Fibroblast of upper back skin (primary cell): ENCODE measurements at places on chromosomes 13 and 19.

GRCh38 chr19:45881082-45881908 is 4.6 kb downstream of the IRF2BP1 start:
- DNase-seq: no peak

- DNase-seq: peak; percentile 11
Measured at GRCh38 chr19:40244579-40245317, 18.3 kb upstream of the CCNP start.

DNA sequence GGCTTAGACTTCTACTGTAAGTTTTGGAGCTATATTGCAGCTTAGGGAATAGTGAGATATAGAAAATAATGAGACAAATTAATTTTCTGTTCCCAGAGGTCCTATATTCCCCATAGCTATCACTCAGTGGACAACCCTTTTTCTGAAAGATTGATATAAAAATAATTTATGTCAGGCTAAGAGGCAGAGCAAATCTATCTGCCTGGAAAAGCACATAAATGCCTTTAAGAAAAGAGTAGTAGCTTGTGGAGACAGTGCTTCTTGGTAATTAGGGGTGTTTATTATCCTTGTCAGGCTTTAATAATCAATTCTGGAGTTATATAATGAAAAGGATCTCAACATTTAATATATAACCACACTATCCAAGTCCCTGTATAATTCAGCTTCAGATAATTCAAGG is 1162.8 kb upstream of the PCDH20 start:
- no peak for DNase-seq

DNA sequence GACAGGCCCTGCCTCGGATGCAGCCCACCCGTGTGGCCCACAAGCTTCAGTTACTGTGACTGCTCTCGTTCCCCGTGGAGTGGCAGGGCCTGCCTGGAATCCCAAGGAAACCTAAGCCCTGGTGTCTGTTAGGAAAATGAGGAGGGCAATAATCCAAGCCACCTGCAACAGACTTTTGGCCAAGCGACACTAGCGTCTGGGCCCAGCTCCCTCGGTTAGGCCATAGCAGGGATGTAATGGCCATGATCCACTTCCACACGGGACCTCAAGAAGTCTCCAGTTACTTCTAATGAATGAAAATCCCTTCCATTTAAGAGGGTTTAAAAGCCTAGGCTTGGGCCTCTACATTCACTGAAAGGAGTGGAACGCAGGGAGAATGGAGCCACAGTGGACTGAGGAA is 8.9 kb downstream of the ZC3H4 start:
- DNase-seq: no peak

DNA sequence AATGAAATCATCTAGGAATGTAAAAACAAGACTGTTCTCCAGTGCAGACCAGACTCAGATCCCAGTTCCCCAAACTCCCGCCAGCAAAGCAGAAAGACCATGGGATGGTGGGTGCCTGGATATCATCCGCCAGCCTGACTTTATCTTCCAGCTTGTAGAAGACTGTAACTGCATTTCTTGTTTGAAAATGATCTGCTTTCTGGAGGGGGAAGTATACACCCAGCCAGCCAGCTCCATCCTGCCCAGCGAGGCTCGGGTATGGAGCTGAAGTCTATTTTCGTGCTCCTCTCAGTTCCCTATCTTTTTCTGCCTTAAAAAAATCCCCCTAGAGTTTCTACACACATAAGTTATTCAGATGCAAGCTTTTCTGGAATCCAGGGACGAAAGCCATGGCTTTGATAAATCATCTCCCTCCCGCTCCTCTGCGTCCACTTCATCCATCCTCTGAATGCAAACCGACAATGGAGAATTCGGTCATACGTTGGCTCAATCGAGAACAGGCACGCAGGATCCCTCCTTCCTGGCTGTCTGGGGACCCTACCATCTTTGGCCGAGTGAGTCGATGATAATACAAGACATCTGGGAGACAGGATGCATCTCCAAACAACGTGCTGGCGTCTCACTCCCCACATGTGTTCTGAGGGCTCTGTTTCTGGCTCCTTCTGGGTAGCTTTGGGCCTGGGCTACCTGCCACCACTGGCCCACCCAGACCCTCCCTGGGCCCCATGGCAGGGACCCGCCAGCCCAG is 31.2 kb downstream of the CEBPG start:
- no peak for DNase-seq

DNA sequence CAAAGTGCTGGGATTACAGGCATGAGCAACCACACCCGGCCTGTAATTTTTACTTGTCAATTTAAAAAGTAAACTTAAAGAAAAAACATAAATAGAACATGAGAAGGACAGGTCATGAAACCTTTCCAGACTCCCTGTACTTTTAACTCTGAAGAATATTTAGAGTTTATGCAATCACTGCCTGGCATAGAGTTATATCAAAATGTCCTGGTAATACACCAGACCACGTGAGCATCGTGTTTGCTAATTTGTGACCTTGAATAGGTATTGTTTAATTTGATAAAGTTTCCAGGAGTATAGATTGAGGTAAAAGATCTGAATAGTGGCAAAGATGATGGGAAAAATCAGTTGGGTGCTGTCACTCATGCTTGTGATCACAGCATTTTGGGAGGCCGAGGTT is 81.2 kb upstream of the RNF113B start:
- no peak for DNase-seq

DNA sequence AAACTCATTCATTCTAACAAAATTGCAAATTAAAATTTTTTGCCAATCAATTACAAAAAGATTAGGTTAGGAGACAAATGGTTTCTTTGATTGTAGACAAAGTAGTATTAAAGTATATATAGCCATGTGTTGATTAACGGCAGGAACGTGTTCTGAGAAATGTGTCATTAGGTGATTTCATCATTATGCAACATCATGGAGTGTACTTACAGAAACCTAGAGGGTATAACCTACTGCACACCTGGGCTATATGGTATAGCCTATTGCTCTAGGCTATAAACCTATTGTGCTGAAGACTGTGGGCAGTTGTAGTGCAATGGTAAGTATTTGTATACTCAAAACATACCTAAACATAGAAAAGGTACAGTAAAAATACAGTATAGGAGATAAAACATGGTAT is 906.8 kb upstream of the SPRY2 start:
- DNase-seq: no peak

- no peak for DNase-seq
Measured at GRCh38 chr13:101875091-101875490, 422.6 kb downstream of the ITGBL1 start.

- DNase-seq: no peak
Measured at GRCh38 chr13:95801825-95802224, 124.9 kb downstream of the DNAJC3 start.

- DNase-seq: peak; percentile 93
Measured at GRCh38 chr13:97221989-97222700, at the start of gene MBNL2. MBNL2 (plus strand) TSS chr13:97222333; CDS start chr13:97276236, 53,903 bp downstream.

GRCh38 chr13:45951166-45951565 is 99.6 kb upstream of the SIAH3 start:
- no peak for DNase-seq

- DNase-seq: peak; percentile 2
Measured at GRCh38 chr19:28065026-28065425, 1147.9 kb downstream of the UQCRFS1 start.

DNA sequence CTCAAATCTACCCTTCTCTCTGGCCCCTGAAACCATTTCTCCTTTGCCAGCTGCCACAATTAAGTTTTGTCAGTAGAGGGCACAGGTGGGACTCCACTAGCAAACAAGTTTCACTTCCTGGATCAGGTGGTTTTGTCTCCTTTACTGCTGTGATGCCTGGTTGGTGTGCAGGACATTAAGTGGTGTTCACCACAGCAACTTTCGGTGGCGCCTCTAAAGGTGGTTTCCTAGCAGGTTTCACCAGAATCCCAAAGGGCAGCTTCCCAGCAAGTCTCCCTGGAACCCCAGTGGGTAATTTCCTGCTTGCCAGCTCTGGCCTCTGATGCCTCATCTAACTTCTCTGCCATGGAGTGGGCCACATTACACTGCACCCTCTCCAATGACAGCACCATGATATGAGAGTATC is 16.6 kb downstream of the MED4 start:
- no peak for DNase-seq

DNA sequence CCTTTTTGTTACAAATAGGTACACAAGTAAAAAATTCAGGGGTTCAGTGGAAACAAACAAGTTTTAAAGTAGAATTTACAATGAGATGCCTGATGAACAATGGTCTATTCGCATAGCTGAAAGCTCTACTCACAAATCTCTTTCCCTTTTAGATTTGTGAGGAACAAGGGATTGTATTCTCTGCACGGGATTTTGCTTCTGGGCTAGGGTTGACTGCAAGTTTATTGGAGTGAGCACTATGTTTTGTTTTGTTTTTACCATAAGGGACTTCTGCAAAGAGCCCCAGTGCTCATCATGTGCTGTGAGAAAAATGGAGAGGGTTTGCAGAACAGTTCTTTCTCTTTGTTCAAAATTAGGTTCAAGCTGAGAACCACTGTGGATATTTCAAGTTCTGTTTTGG is 160.5 kb downstream of the DLEU7 start:
- no peak for DNase-seq

DNA sequence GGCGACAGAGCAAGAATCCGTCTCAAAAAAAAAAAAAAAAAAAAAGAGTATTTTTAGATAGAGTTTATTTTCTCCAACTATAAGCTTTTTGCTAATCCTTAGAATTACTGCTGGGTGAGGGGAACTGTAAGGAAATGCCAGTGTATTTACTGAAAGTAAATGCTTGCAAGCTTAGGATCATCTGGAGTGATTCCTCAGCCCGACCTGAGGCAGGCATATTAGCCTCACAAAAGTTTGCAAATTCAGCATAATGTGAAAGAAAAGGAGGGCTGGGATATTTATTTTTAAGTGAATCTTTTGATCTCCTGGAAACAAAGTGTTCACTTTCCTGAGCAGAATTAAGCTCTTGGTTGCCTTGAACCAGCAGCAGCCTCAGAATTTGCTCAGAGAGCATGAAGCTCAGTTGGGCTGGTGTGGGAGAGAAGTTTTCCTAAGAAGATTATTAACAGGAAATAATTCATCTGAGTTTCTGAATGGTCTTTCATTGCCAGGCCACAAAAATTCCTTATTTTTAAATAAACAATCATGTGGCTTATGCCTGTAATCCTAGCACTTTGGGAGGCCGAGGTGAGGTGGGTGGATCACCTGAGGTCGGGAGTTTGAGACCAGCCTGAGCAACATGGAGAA is 24.7 kb upstream of the SPATA13 start:
- peak; percentile 40 for DNase-seq

- DNase-seq: no peak
Measured at GRCh38 chr13:92379371-92379770, 847.2 kb upstream of the GPC6 start.

DNA sequence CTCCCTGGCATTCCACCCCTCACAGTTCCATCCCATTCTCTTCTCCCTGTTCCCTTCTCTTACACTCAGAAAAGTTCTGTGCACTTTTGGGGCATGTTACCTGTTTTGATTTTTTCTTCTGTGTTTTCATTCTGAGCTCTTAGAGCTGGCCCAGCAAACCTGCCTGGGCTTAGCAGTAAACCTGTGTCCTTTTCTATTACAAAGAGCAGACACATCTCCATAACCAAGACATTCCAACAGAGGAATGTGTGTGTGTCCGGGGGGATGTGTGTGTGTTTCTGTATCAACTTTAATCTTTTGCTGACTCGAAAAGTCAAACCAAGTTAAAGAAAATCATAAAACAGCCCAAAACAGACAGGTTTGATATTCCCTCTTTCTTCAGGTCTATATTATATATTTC is 49.1 kb upstream of the SOX21 start:
- DNase-seq: no peak

DNA sequence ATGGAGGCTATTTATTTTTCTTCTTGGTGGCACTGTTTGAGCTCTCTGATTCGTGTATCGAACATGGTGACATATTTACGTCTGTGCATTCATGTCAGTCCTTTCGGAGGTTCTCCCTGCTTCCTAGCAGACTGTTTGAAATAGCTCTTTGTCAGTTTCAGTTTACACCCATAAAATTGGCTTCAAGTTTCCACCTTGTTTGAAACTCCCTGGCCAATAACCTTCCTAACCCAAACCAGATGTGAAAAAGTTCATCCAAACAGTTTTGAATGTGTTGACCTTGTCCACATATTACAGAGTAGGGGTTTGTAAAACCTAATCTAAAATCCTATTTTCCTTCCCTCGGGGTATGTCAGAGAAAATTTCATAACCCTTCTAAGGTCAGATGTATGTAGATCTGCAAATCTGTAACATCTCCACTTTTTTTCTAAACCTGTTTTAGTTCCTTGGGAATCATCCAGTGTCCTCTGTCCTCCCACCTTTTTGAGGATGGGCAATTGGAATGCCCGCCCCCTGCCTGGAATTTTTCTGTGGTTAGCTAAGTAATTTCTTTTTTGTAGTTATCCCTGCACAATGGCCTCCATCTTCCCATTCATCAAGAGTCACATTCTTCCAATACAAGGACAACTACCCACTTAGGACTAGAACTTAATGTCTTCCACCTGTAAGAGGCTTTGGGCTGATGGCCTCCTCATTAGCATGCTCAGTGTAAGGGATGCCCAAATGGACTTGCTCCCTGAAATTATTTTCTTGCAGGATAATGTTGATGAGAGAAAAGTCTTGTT is 499.8 kb downstream of the GPC6 start:
- peak; percentile 62 for DNase-seq

DNA sequence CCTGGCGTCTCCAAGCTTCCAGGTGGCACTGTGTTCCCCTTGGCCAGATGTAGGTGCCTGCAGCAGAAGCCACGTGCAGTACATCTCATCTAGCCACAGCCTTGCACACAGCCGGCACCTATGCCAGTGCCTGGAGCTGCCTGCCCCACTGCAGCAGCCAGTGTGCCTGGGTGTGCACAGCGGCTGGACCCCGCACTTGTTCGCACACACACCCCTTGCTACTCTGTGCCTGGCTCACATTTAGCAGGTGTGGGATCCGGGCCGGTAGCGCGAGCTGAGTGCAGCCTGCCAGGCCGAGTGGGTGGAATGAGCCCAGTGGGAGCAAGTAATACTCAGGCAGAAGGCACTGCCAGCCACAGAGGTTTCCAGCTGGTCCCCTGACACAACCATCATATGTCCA is 26.9 kb upstream of the RBM26 start:
- DNase-seq: no peak

DNA sequence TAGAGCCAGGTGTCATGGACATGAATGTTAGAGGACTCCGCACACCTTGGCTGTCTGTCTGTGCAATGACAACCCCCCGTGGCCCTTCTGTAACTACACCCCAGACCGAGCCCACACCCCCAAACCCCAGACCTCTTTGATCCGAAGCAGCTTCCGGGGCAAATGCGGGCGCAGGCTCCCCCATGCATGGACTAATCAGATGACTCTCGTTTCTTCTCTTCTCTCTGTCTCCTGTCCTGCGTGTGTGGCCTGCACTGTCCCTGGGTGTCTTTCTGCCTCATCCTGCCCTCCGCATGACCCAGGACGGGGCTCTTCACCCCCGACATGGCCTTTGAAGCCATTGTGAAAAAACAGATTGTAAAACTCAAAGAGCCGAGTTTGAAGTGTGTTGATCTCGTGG is 38.9 kb downstream of the TMED1 start:
- no peak for DNase-seq

GRCh38 chr13:70107125-70107497 is 515 bp upstream of the ATXN8OS start:
- no peak for DNase-seq

GRCh38 chr13:75715601-75716523 is 79.7 kb downstream of the LMO7 start:
- no peak for DNase-seq

- DNase-seq: peak; percentile 12
Measured at GRCh38 chr19:27794494-27795042, 1418.4 kb downstream of the UQCRFS1 start.

- peak; percentile 90 for DNase-seq
Measured at GRCh38 chr13:44212633-44213396, 160.8 kb upstream of the SERP2 start.
